ENCODE measurements at places on chromosomes 1 and 21. TPM values are rescaled to one million over a fixed set of nuclear protein-coding genes. Genes with fewer than 3 reads are reported as not detected.

EFNA4 gene
- 1.9 TPM for total RNA-seq

VANGL2 gene
- 0.28 TPM for total RNA-seq

AMY2A gene
- not detected for total RNA-seq

F13B gene
- under 0.01 TPM for total RNA-seq

NBPF15 gene
- 31.3 TPM for total RNA-seq

TSACC gene
- total RNA-seq: 0.28 TPM
